ENCODE measurements at places on chromosomes 7 and 10.

- no peak for DNase-seq
Observed at GRCh38 chr7:128121711-128122530, 90.7 kb upstream of the LRRC4 start.

DNA sequence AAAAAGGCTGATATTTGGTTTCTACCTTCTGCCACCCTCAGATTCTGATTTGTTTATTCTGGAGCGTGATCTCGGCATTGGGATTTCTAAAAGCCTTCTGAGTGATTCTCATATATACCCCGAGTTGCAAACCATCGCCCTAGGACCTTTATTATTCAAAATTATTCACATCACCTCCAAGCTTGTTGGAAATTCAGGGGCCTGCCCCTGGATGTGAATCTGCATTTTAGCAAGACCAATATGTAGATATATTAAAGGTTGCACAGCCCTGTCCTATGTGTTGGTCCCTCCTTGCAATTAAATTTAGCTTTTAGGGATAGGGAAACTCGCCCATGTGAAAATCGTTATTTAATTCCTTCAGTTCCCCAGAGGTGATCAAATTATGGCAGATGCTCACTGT, 9.0 kb upstream of the CHN2 start:
- no peak for DNase-seq

- no peak for DNase-seq
Observed at GRCh38 chr7:130974794-130975193, 240.8 kb upstream of the KLF14 start.

- DNase-seq, result no peak
Observed at GRCh38 chr10:91495402-91495801, 85.3 kb downstream of the HECTD2 start.
